ENCODE measurements at places on chromosomes 7 and 10.

- DNase-seq: no peak
Measured at GRCh38 chr7:6153646-6154541, 118.5 kb downstream of the CYTH3 start.

DNA sequence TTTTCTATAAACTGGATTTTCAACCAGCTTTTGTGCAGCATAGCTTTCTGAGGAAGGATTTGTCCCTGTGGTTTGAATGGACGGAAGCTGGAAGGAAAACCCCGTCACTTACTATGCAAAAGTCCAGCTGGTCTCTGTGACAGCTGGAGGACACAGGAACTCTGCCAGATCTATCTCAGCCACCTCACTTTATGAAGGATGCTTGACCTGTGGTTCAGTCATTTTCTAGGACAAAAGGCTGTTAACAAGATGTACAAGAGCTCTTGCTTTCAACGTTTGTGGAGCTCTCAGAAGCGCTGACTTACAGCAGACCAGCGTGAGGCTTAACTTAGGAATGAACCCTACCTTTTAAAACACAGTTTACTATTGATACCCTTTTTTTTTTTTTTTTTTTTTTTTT, 90.8 kb downstream of the CREM start:
- no peak for DNase-seq

DNA sequence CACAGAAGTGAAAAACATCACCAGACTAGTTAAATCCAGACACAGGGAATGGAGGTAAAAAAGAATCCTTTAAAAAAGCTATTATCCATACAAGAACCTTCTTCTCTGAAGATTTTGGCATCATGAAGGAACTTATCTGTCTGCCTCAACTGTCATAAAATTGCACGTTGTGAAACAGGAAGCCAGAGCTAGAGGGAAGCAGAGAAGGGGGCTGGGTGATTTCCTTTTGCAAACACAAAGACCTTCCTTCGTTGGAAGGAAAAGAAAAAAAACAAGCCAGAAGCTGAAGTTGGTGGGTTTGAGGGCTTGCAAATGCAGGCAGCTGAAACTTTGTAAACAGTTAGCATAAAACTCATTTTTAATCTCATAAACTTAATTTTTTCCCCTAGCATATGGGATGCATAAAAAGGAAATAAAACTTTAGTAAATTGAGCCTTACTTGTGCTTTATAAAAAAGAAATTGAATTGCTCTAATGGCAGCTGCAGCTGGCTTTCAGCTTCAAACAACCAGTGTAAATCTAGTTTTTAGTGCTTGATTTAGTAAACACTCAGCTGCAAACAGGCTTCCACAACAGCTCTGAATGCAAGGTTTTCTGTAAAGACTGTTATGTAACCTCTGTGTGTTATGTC, 101.6 kb downstream of the OTUD1 start:
- no peak for DNase-seq

DNA sequence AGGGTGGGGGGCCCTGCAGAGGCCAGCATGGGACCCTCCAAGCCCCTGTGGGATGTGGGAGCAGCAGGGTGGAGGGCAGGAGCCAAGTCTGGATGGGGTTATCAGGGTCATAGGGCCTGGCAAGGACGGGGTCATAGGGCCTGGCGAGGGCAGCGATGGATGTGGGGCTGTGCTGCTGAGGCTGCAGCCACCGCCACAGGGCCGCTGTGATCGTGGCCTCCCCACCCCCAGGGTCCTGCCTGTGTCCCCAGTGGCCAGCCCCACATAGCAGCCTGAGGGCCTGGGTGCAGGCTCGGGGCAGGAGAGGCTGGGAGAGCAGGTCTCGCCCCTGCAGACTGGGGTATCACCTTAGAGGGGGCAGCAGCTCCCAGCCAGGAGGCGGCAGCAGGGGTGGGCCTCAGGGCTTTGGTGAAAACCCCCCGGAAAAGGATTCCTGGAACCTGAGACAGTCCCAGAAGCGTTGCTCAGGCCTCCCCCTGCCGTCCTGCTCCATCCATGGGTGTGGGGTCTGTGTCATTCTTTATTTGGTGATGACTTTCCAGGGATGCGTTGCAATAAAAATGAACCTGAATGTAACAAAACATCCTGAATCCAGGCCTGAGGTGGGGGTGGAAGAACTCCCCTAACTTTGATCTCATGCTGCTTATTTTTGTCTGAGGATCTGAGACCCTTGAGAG, 107.3 kb upstream of the SHH start:
- DNase-seq: no peak

DNA sequence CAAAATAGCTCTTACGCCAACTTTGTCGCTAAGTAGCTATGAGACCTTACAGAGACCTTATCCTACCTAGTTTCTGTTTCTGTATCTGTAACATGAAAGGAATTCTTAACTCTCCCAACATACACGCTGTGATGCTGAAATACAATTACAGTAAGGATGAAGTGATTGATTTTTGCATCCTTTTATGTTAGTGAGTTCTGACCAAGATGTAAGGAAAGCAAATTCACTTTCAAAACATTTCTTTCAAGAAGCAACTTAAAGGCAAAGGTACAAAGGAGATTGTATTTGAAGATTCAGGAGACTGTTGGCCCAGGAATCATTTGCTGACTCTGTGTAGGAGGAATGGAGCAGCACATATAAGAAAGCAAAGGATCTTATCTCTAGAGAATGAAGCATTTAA, 7.1 kb upstream of the ANK3 start:
- DNase-seq: no peak

GRCh38 chr7:151756076-151756731, 120.7 kb downstream of the PRKAG2 start:
- peak; percentile 82 for DNase-seq

DNA sequence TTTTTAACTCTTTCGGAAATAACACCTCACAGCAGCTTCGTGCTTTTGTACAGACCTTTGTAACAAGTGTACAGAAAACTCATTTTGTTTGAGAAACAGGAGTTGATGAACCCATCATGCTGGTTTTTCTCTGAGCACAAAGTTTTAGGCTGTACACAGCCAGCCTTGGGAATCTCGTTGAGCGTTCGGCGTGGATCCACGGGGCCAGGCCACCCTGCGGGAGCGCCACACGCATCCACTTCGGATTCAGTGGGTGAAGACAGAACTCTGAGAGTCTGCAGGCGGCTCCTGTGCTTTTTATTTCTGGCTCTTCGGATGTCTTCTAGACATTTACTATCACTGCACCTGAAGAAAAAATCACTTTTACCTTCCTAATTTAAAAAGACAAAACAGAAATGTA, 131.2 kb downstream of the SMURF1 start:
- DNase-seq: no peak

DNA sequence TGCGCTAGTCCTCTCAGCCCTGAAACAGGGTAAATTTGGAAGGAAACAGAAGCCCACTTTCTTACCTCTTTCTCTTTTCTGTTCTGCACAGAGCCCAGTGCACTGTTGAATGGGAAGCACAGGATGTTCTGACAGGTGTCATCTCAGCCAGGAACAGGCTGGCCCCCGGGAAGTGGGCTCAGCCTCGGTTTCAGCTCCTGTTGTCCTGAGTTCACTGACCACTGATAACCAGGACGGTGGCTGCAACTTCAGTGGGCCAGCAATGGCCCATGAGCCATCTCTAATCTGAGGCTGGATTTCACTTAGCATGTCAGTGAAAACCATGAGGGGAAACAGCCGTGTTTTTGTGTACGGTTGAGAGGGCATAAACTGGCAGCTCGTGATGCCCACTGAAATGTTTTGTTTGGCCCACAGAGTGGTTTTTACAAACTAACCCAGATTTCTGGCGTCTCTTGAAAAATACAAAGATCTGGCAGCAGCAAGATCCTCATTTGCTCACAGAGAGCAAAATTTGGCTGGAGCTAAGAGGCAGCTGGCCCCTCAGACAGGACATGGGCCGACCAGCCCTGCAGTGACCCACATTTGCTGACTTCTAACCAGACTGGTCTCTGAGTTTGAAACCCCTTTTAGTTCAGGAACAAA, 455.9 kb downstream of the PAXIP1 start:
- no peak for DNase-seq

Measured in activated CD4-positive, alpha-beta memory T cell treated with anti-CD3 and anti-CD28 coated beads for 36 hours (primary cell).